ENCODE measurements at places on chromosomes 7 and 10. TPM values are rescaled to one million over a fixed set of nuclear protein-coding genes. Genes with fewer than 3 reads are reported as not detected.

The GPER1 gene
- 8.5 TPM for total RNA-seq

The ZNF804B gene
- not detected for total RNA-seq

The WASHC2C gene
- 32.7 TPM for total RNA-seq

The METTL27 gene
- 5.5 TPM for total RNA-seq

The C10orf67 gene
- under 0.01 TPM for total RNA-seq

The CYP3A4 gene
- total RNA-seq, result not detected

The HOXA6 gene
- 8.8 TPM for total RNA-seq

The PGAM1 gene
- 548 TPM for total RNA-seq

The TAS2R5 gene
- 0.59 TPM for total RNA-seq

The CBX3 gene
- 110 TPM for total RNA-seq

The PLXNA4 gene
- total RNA-seq, result 2.2 TPM

The PILRA gene
- total RNA-seq, result 0.39 TPM

The NRG3 gene
- total RNA-seq, result not detected
